ENCODE measurements at places on chromosomes 2 and 18. TPM values are rescaled to one million over a fixed set of nuclear protein-coding genes. Genes with fewer than 3 reads are reported as not detected.
A peak's percentile ranks its signal among the peaks of the same experiment; 100 is the strongest.

RMND5A gene
- 55.3 TPM for polyA plus RNA-seq

SRD5A2 gene
- 0.73 TPM for polyA plus RNA-seq

DNA sequence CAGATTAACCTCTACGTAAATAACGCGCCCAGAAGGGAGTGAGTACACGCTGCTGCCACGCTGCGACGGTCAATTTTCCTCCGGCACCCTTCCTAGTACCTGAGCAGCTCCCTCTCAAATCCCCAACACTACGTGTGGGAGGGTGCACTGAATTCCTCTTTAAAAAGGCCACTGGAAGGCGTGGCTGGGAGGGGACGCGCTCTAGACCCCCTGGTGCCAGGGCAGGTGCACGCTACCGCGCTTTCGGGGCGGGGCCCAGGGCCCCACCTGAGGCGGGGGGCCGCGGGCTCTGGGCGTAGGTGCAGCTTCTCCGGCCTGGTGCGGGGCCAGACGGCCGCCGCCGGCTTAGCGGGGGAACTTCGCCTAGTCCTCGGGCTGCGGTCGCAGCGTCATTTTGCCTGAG is 668 bp upstream of the ANKRD12 start:
- no peak for DNase-seq

DNA sequence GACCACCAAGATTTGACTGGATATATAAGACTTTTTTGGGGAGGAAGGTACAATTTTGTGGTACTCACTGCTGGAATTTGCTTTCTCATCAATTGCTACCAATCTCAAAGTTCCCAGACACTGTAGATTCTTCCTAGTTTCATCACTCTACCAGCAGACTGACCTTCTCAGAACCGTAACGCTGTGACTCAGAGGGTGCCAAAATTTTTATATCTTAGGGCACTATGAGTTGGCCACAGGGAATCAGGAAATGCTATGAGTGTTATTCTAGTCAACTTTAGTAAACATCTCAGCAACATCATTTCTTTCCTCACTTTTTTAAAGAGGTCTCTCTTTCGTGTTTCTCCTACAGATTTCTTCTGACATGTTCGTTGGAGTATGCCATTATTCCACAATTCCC is 499.0 kb downstream of the TMX3 start:
- no peak for DNase-seq

DNA sequence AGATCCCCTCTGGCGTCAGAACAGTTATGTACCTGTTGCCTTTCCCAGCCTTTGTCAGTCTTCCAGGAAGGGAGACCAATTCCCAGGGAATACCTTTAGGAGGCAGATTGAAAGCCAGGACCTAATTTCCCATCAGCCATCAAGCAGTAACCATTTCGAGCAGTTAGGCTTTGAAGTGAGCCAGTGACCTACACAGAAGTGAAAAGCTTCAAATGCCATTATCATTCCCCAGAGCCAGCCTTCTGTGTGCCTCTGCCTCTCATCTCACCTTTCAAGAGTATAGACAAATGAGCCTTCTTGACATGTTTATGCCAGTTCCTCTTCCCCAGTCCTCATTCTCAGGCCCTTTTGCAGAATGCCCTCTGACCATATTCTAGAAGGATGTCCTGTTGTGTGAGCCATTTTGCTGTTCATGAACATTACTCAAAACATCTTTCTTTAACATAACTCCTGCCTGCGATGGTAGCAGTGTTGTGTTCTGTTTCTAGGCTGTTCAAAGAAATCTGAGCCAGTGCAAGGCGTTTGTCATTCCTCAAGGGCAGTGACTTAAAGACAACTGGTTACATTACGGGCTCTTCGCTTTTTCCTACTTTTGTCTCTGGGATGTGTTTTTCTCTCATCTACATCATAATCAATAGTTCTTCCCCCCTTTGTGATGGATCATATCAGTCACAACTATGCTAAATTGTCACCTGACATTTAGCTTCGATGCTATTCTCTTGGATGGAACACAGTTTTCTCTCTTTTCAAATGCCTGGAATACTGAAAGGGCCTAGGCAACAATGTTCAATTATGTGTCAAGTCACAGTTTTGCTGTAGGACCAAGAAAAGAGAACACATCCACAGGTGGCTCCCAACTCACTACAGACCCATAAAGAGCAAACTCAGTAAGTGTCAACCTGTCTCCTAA is 138.6 kb downstream of the ALK start:
- no peak for DNase-seq

DNA sequence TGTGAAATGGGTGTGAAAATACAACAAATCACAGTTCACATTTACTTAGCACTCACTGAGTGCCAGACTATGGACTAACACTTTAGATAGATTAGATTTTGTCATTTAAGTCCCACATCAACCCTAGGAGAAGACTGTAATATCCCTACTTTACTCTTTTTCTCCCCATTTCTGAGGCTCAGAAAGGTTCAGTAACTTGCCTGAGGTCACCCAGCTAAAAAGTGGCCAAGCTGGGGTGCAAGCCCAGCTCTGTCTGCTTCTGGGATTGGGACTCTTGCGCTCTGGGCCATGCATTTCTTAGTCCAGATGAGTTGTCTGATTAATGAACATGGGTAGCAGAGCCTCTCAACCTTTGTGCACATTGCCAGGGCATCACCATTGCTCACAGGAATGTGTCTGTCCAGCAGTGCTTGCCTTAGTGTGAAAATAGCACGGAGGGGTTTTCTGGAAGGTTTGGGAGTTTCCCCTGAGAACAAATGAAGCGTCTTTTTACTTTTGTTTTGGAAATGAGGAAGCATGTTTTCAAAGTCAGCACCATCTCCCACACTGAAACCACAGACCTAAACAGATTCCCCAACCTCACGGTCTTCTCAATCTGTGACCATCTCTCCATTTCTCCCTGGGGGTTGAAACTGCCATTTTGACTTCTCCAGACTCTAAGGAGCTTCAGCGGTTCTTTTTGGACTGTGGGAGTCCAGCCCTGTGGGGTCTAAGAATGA is 31.9 kb downstream of the NRP2 start:
- no peak for DNase-seq

- DNase-seq, result no peak
These were observed 256.1 kb downstream of the XIRP2 start for GRCh38 chr2:167144179-167144898.

GRCh38 chr2:182668671-182669070 is 47.4 kb upstream of the DNAJC10 start:
- peak; percentile 16 for DNase-seq

Measured in right lung (tissue), 10 donors.